Endothelial cell of coronary artery (primary cell): ENCODE measurements at places on chromosomes 7 and 10. TPM values are rescaled to one million over a fixed set of nuclear protein-coding genes. Genes with fewer than 3 reads are reported as not detected.

Gene STEAP1
- 8.5 and 10.8 TPM in 2 replicates for total RNA-seq

Gene PRPS1L1
- total RNA-seq = not detected in 2 replicates

Gene HECW1
- not detected in 2 replicates for total RNA-seq

Gene FOXI2
- total RNA-seq = not detected in 2 replicates

Gene PLAC9
- total RNA-seq = 3.3 and 3.9 TPM in 2 replicates

Gene ASAH2B
- total RNA-seq = 1.4 and 1.6 TPM in 2 replicates

Gene CDHR1
- not detected in 2 replicates for total RNA-seq

Gene CALN1
- not detected in 2 replicates for total RNA-seq

Gene ELMO1
- 38.6 and 45.1 TPM in 2 replicates for total RNA-seq

Gene PAPOLB
- under 0.01 and 0.09 TPM in 2 replicates for total RNA-seq

Gene EBLN1
- not detected in 2 replicates for total RNA-seq

Gene PRKCQ
- 0.75 and 0.81 TPM in 2 replicates for total RNA-seq

Gene TRIM74
- total RNA-seq = 0.19 TPM in 1 of 2 replicates, not detected in the other

Gene ADCY1
- 0.19 and 0.54 TPM in 2 replicates for total RNA-seq

Gene DKK1
- 86.2 and 112 TPM in 2 replicates for total RNA-seq

Gene MYOZ1
- not detected in 2 replicates for total RNA-seq

Gene LRMDA
- total RNA-seq = 2.1 and 7.9 TPM in 2 replicates

Gene CALML3
- total RNA-seq = not detected in 2 replicates

Gene DGKI
- 0.36 and 1.0 TPM in 2 replicates for total RNA-seq

Gene CYP2C19
- not detected in 2 replicates for total RNA-seq

Gene PNLIPRP3
- not detected in 2 replicates for total RNA-seq

Gene PIP
- not detected in 2 replicates for total RNA-seq

Gene YKT6
- 84.2 and 105 TPM in 2 replicates for total RNA-seq

Gene PGAM2
- total RNA-seq = not detected in 2 replicates

Gene ADRA2A
- 0.09 and 0.18 TPM in 2 replicates for total RNA-seq

Gene HSPA12A
- total RNA-seq = 0.28 and 0.45 TPM in 2 replicates

Gene MACC1
- total RNA-seq = under 0.01 TPM in 2 replicates

Gene TMEM273
- total RNA-seq = 0.28 and 6.1 TPM in 2 replicates

Gene AHCYL2
- 8.2 and 11.8 TPM in 2 replicates for total RNA-seq

Gene ITGB8
- total RNA-seq = 6.7 and 7.1 TPM in 2 replicates

Gene SMO
- total RNA-seq = 7.7 and 8.8 TPM in 2 replicates

Gene KDM7A
- 4.8 and 7.5 TPM in 2 replicates for total RNA-seq

Gene CYP26C1
- 0.47 and 0.63 TPM in 2 replicates for total RNA-seq

Gene ECHS1
- total RNA-seq = 52.2 and 71.7 TPM in 2 replicates

Gene ENTPD1
- total RNA-seq = 2.1 and 3.3 TPM in 2 replicates

Gene SPACDR
- 1.3 and 1.9 TPM in 2 replicates for total RNA-seq

Gene SPDYE17
- total RNA-seq = not detected in 2 replicates

Gene COL17A1
- 2.2 and 5.4 TPM in 2 replicates for total RNA-seq

Gene ANXA8L1
- total RNA-seq = not detected in 2 replicates

Gene GPR15LG
- not detected in 2 replicates for total RNA-seq

Gene GPR37
- 0.66 and 4.7 TPM in 2 replicates for total RNA-seq

Gene OAT
- total RNA-seq = 124 and 143 TPM in 2 replicates

Gene CYP17A1
- not detected in 2 replicates for total RNA-seq

Gene ZFYVE27
- 13.8 and 21.4 TPM in 2 replicates for total RNA-seq

Gene HOXA5
- total RNA-seq = 5.9 and 7.9 TPM in 2 replicates
